ENCODE measurements at places on chromosomes 1 and 21.

GRCh38 chr1:175871647-175872046, 128.3 kb upstream of the TNR start:
- no peak for DNase-seq

DNA sequence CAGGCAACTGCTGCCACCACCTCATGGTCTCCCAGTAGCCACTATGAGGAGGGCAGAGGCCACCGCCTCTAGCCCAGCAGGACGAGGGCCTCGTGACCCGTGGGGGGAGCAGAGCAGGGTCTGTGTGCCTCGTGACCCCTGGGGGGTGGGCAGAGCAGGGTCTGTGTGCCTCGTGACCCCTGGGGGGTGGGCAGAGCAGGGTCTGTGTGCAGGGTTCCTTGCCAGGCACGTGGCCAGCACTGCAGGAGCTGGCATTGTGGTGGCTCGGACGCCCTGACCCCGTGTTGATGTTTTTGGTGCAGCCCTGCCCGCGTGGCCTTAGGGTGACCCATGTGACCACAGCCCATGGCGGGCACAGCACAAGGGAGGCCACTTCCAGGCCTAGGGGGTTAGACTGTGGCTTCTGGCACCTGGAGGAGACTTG, 52.8 kb downstream of the SLX9 start:
- DNase-seq: no peak

GRCh38 chr21:45833414-45833813, 148.2 kb upstream of the COL6A1 start:
- no peak for DNase-seq

- no peak for DNase-seq
Observed at GRCh38 chr21:35953597-35953996, 106.7 kb downstream of the SETD4 start.

- no peak for DNase-seq
Observed at GRCh38 chr1:219669556-219669955, 56.7 kb upstream of the ZC3H11B start.

DNA sequence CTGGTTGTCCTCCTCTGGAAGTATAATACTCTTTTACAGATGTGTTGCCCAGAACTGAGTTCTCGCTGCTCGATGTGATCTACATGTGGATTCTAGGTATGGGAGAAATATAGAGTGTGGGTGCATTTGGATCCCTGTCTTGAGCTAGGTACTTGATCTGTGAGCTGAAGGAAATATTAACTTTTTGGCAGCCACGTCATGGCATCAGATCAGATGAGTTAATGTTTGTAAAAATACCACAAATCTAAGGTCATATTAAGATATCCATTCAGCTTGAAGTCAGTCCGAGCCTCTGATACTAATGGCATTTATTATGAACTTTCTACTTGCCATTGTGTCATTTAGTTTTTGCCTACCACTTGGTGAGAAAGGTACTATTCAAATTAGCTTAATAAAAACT, 24.6 kb downstream of the MAPKAPK2 start:
- DNase-seq: no peak

GRCh38 chr1:100039591-100039990, 69.8 kb downstream of the SLC35A3 start:
- DNase-seq: no peak

GRCh38 chr1:111195002-111195684, 5.3 kb downstream of the DENND2D start:
- no peak for DNase-seq

GRCh38 chr1:29383746-29384371, 147.5 kb downstream of the PTPRU start:
- no peak for DNase-seq

DNA sequence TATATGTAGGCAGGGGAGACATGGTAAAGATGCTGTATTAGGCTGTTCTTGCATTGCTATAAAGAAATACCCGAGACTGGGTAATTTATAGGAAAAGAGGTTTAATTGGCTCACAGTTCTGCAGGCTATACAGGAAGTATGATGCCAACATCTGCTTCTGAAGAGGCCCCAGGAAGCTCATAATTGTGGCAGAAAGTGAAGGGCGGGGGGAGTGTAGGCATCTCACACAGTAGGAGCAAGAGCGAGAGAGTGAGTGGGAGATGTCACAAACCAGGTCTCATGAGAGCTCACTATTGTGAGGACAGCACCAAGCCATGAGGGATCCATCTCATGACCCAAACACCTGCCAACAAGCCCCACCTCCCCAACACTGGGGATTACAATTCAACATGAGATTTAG, 21.1 kb downstream of the MAN1A2 start:
- no peak for DNase-seq

GRCh38 chr1:154351363-154352068, 26.2 kb downstream of the ATP8B2 start:
- DNase-seq: peak; percentile 12

GRCh38 chr1:26583646-26584485, 54.3 kb downstream of the RPS6KA1 start:
- DNase-seq: no peak

GRCh38 chr1:240808381-240808780, 196.4 kb upstream of the GREM2 start:
- no peak for DNase-seq

All from NCI-H2081 treated with DMSO at 0.1 percent for 48 hours (cell line).